ENCODE measurements at places on chromosomes 3 and 15.

DNA sequence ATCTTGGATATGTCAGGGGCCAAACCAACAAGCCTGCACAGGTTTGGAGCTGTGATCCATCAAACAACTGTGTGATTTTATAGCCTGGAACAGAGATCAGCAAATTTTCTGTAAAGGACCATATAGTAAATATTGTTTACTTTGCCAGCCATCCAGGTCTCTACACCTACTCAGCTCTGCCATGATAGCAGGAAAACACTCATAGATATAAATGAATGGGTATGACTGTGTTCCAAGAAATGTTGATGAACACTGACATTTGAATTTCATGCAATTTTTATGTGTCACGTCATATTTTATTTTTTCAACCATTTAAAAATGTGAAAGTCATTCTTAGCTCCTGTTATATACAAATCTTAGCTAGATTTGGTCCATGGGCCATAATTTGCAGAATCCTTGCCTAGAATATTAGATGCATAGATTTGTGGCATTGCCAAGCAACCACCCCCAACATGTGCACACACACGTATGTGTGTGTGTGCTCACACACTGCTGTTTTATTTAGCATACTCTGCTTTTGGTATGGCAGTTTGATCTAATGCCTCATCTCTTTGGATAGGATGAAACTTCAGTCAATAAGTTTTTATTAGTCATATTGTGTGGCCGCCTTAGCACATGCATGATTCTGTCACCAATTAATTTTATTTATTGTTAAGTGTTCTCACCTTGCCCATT lies 6.4 kb downstream of the ATXN7 start:
- DNase-seq = no peak

- DNase-seq = no peak
Observed at GRCh38 chr3:13296662-13297061, 123.5 kb downstream of the NUP210 start.

GRCh38 chr3:72549761-72550581 lies 298.3 kb downstream of the SHQ1 start:
- DNase-seq = no peak

GRCh38 chr3:65443739-65444446 lies 594.8 kb downstream of the MAGI1 start:
- DNase-seq = peak; percentile 56

DNA sequence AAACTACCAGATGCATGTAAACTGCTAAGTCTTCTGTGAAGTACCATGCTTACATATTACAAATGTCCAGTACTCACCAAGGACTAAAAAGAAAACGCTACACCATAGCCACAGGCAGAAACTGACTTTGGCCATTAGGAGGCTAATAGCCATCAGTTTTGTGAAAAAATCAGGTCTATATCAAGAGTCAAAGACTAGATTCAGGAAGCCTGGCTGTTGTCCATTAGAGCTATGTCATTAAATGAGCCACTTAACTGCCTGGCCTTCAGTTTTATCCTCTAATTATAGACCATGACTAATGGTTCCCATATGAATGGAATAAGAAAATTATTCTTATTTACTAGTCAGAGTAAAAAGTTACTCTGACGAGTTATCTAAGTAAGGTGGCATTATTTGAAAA lies 144.1 kb downstream of the VPS13C start:
- no peak for DNase-seq

- DNase-seq = no peak
Observed at GRCh38 chr15:86295511-86295910, 215.8 kb downstream of the AGBL1 start.

GRCh38 chr3:129281726-129282125 lies 3.1 kb downstream of the HMCES start:
- no peak for DNase-seq

- no peak for DNase-seq
Observed at GRCh38 chr3:50487181-50487580, 16.3 kb downstream of the CACNA2D2 start.

DNA sequence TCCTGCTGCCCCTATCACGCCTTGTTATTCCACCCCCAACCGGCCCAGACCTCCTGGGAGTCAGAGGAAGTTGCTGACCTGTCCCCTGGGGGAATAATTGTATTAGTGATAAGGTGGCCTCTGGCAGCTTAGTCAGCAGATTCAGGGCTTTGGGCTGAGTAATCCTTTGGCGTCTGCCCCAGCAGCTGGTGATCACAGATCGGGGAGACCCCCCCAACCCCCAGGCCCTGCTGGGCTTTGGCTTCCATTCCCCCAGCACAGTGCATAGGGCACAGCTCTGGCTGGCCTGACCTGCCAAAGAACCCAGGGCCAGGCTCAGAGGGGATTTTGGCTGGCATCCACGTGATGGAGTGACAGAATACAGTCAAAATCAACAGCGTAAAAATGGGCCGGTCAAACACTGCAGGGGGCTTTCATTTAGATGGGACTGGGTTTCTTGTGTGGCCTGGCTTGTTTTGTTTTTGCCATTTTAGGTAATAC lies 3.9 kb upstream of the NR2E3 start:
- DNase-seq = peak; percentile 56

DNA sequence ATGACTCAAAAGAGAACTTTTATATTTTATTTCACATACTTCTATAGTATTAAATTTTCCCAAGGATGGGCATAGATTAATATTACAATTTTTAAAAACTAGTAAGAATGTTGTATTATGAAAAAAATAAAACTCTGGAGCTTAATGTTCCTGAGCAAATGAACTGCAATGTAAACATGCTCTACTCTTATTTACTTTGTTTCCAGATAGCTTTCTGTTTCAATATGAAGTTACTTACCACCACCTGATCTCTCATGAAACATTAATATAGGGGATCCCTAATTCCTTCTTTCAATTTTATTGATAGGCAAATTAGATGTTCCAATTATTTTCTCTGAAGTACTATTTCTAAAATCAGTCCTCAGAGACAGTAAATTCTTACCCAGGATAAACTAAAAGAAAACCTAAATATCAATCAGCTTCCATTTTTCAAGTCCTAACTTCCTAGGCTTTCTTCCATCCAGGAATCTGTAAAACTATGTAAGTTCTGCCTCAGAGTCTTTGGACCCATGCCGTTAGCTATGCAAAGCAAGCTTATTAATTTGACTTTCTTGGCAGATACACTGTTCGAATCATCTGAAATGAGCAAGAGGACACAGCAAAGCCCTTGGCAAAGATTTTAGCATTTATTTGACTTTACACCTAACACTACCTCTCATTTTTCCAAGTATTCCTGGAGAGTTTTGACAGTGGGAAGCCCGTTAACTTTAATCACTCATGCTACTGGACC lies 93.2 kb downstream of the PLCH1 start:
- peak; percentile 29 for DNase-seq

- peak; percentile 50 for DNase-seq
Observed at GRCh38 chr3:187746442-187747281, 1.4 kb upstream of the BCL6 start.

- DNase-seq = no peak
Observed at GRCh38 chr3:190558796-190559195, 44.9 kb downstream of the IL1RAP start.

DNA sequence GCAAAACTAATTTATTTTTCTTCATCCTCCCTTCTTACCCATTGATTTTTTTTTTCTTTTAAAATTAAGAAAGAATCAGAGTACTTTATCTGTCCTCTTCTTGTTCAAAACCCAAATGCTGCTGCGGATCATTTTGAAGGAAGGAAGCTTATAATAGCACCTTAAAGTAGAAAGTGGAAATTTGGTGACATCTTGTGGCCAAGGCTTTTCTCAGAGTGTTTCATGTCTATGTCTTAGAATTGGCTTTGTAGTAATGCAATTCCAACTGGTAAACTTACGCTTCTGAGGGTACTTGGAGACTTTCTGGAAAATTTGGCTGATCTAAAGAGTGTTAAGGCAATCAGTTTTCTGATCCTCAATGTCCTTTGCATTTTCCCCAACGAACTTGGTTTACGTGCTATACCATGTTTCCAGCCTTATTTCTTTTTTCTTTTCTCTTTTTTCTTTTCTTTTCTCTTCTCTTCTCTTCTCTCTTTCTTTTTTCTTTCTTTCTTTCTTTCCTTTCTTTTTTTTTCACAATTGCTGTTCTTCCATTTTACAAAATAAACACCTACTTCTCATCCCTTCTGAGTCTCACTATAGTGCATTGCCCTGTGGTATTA lies 30.7 kb downstream of the C3orf38 start:
- peak; percentile 41 for DNase-seq

- peak; percentile 9 for DNase-seq
Observed at GRCh38 chr3:55647063-55647462, 160.0 kb upstream of the WNT5A start.

DNA sequence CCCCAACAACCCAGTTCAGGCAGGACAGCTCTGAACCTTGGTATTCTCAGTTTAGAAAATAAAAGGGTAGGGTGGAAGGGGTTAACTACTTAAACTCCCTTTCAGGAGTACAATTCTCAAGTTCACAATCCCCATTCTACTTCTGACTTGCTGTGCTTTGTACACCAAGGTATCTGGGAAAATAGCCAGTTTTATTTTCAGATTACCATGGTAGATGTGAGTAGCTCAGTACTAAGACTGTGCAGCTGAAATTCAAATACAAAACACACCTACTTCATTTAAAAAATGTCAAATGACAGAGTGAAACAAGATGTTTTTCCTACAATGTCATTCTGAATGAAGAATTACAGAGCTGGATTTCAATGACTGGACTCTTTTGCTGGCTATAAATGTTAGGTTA lies 27.4 kb downstream of the SLC7A14 start:
- peak; percentile 17 for DNase-seq

DNA sequence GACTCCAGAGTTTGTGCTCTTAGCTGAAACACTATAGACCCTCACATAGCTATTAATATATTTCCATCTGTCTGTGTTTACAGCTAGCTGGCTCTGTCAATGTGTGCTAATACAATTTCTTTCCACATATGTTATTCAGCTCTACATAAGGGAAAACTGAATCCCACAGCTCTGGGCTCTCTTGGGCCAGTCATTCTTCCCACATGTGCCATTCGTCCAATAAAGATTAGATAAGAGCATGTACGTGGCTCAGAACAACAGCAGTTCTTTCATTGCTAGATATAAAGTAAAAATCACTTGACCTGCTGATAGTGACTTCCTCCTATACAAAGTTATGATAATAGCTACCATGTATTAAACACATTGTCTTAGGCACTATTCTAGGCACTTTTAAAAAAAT lies 2.8 kb upstream of the ILDR1 start:
- no peak for DNase-seq

GRCh38 chr3:81760924-81761903 lies at the start of gene GBE1:
Gene GBE1 (minus strand): TSS chr3:81761645. CDS start chr3:81761517, 128 bp downstream.
- peak; percentile 91 for DNase-seq

GRCh38 chr3:9183811-9184460 lies 65.5 kb downstream of the SRGAP3 start:
- DNase-seq = no peak

GRCh38 chr3:50322386-50323091 lies at the start of gene HYAL2:
Gene HYAL2 (minus strand): TSS chr3:50322745. CDS start chr3:50320489, 2,256 bp downstream.
- DNase-seq = no peak

GRCh38 chr15:69337138-69337537 lies 38.4 kb downstream of the PAQR5 start:
- peak; percentile 43 for DNase-seq

- DNase-seq = peak; percentile 90
Observed at GRCh38 chr3:150299201-150299600, 108.9 kb upstream of the TSC22D2 start.

DNA sequence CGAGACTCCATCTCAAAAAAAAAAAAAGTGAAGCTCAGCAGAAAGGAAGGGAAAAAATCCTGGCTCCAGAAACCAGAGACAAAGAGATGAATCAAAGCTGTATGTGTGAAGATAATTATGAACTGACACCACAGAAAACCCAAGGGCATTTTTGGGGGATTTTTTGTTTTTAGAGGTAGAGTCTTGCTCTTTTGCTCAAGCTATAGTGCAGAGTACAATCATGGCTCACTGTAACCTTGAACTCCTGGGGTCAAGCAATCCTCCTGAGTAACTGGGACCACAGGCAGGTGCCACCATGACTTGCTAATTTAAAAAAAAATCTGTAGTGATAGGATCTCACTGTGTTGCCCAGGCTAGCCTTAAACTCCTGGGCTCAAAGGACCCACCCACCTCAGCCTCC lies 22.8 kb downstream of the HCLS1 start:
- DNase-seq = no peak

DNA sequence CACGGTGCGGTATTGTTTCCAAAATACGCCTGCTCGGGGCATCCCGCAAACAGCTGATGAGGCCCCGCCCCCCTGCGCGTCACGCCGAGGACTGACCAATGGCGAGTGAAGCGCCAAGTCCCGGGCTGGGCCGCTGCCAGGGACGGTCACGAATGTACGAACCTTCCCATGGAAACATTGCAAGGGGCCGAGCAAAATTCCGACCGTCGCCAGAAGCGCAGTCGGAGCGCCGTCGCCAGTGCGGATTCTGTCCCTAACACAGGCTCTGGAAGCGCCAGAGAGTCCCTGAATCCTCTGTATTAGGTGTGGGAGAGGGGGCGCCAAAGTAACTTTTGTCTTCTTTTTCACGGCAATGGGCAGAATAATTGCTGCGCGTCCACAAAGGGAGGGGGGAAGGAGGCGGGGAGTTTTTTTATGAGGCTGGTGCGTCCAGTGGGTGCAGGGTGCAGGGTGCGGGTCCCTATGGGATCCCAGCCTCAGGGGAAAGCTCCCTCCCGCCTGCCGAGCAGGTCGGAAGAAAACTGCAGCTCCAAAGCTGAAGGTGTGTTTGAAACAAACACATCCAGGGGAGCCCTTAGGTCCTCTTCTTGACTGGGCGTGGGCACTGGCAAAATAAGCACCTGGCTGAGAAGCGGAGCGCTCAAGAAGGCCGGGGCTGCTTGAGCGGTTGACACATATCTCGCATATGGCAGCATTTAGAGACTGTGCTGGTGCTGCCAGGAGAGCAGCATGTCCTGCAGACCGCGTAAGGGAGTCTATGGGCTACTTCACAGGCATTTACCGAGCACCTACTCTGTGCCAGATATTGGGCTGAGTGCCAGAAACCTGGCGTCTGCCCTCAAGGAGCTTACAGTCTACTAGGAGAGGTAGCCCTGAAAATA lies at the start of gene BMF:
Gene BMF, minus strand, starts transcription at position 25 of the 881 bp plus-strand sequence. CDS start 2,793 bp downstream, outside the sequence.
- peak; percentile 99 for DNase-seq

GRCh38 chr3:61343543-61343942 lies 92.3 kb upstream of the FHIT start:
- no peak for DNase-seq

- no peak for DNase-seq
Observed at GRCh38 chr3:117518364-117518763, 808.8 kb downstream of the TUSC7 start.

- no peak for DNase-seq
Observed at GRCh38 chr15:73854265-73854664, 19.1 kb upstream of the TBC1D21 start.

DNA sequence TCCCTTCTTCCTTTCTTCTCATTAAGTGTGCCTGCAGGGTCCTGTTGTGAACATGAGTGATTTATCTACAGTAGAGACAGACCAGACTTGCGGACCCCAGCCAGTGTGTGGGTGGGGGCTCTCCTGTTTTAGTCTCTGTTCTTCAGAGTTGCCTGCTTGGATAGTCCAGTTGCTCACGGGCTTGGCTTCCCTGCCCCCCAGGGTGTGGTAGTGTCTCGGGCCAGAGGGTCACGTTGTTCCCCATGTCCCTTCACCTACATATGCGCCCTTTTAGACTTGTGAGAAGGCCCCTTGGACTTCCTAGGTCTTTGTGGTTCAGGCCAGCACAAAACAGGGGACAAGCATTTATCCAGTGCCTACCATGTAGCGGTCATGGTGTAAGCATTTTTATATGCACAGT lies 85.8 kb downstream of the AAGAB start:
- no peak for DNase-seq

- no peak for DNase-seq
Observed at GRCh38 chr3:8997151-8997550, 33.9 kb upstream of the RAD18 start.

- peak; percentile 41 for DNase-seq
Observed at GRCh38 chr3:197748597-197749314, 927 bp upstream of the FYTTD1 start.

GRCh38 chr3:69738315-69738714 lies 949 bp upstream of the MITF start:
- DNase-seq = peak; percentile 33

Measured in fibroblast of lung (primary cell).